ENCODE measurements at places on chromosomes 1 and 21. TPM values are rescaled to one million over a fixed set of nuclear protein-coding genes. Genes with fewer than 3 reads are reported as not detected.

DNA sequence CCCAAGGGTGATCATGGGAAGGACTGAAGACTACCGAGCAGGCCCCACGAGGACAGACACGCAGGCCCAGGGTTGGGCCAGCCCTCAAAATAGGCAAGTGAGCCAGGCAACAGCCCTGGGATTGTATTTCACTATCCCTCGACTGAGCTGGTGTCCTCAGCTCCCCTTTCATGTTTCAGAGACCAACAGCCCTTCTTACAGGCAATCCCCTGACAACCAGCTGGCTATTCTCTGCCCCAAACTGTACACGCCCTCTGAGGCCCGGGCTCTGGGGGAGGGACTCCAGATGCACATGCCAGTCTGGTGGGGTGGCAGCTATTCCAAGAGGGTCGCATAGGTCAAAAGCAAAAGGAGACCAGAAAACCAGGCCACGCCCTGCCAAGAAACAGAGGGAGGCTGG, 243.0 kb downstream of the TOMM20 start:
- DNase-seq = no peak
- H3K4me1 ChIP-seq = peaks cover 19% of the 10 kb centered on the region
- H3K36me3 ChIP-seq = no peaks in the 10 kb centered on the region
- H3K27ac ChIP-seq = peak overlapping the region; percentile 77
- H3K4me3 ChIP-seq = no peak overlapping the region

DNA sequence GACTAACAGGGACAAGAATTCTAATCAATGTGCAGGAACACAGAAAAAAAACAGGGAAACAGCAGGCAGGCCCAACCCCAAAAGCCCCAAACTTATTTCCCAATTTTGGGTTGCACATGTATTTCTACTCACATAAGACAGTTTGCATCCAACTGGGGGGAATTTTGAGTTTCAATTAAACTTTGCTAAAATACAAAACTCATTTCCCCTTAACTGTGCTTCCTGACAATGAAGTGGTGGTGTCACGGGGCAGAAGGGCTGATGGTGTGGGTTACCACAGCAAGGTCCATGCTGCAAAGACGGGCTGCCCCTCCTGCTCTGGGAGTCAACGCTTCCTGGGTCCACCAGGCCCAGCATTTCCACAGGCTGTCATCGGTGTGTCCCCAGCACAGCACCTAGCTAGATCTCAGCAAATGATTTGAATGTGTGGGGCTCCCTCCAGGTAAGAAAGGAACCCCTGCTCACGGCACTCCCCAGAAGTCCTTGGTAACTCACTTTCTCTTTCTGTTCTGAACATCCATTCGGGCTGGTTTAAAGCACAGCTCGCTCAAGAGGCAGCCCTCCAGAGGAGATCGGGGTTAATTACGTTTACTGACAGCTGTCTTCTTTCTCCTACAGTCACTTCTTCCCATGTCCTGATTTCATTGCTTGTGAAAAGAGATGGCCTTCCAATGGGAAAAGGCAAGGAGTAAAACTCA, 27.4 kb downstream of the HIVEP3 start:
- no peaks in the 10 kb centered on the region for H3K27me3 ChIP-seq
- peaks cover 25% of the 10 kb centered on the region for H3K4me1 ChIP-seq
- no peaks in the 10 kb centered on the region for H3K36me3 ChIP-seq
- peak overlapping the region; percentile 31 for H3K27ac ChIP-seq

- no peak overlapping the region for H3K27ac ChIP-seq
- DNase-seq = no peak
- H3K36me3 ChIP-seq = no peaks in the 10 kb centered on the region
- H3K27me3 ChIP-seq = no peaks in the 10 kb centered on the region
- no peaks in the 10 kb centered on the region for H3K4me1 ChIP-seq
- H3K4me3 ChIP-seq = no peak overlapping the region
These were observed 37.9 kb upstream of the DUSP10 start for GRCh38 chr1:221779771-221780170.

GRCh38 chr1:240021709-240022108, 70.0 kb upstream of the FMN2 start:
- H3K4me1 ChIP-seq = no peaks in the 10 kb centered on the region
- no peaks in the 10 kb centered on the region for H3K27me3 ChIP-seq
- no peak overlapping the region for H3K27ac ChIP-seq
- DNase-seq = no peak
- no peaks in the 10 kb centered on the region for H3K36me3 ChIP-seq
- no peak overlapping the region for H3K4me3 ChIP-seq

DNA sequence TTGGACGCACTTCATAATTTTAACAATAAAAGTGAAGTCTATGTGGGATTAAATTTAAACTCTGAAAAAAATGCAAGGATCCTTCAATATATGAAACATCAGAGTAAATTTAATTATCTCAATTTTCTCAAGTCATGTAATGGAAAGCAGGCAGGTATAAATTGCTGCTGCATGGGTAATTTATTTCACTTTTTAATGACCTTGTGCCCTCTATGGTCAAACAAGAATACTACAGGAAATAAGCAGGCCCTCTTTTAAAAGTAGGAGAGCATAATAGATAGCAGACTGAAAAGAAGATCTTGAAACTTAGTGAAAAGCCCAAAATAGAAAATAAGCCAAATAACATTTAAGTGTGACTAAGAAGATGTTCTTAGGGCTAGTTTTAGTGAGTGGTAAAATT, 22.9 kb downstream of the BCAS2 start:
- no peak overlapping the region for H3K27ac ChIP-seq
- no peaks in the 10 kb centered on the region for H3K27me3 ChIP-seq
- no peak for DNase-seq
- H3K4me1 ChIP-seq = no peaks in the 10 kb centered on the region
- H3K36me3 ChIP-seq = no peaks in the 10 kb centered on the region

- no peaks in the 10 kb centered on the region for H3K4me1 ChIP-seq
- no peaks in the 10 kb centered on the region for H3K27me3 ChIP-seq
- no peak within 1 kb of the TSS for H3K27ac ChIP-seq
- H3K36me3 ChIP-seq = no peaks in the 10 kb centered on the region
- H3K4me3 ChIP-seq = no peak within 1 kb of the TSS
These were observed at the start of gene CLCA1 for GRCh38 chr1:86468501-86468977. Gene CLCA1, plus strand, starts transcription at chr1:86468927. Its CDS starts 45 bp downstream, at chr1:86468972.

- peaks cover 75% of the 10 kb centered on the region for H3K4me1 ChIP-seq
- H3K4me3 ChIP-seq = no peak overlapping the region
- H3K27ac ChIP-seq = peak overlapping the region; percentile 77
- H3K27me3 ChIP-seq = no peaks in the 10 kb centered on the region
- H3K36me3 ChIP-seq = no peaks in the 10 kb centered on the region
These were observed 29.6 kb downstream of the VANGL1 start for GRCh38 chr1:115671176-115671934.

DNA sequence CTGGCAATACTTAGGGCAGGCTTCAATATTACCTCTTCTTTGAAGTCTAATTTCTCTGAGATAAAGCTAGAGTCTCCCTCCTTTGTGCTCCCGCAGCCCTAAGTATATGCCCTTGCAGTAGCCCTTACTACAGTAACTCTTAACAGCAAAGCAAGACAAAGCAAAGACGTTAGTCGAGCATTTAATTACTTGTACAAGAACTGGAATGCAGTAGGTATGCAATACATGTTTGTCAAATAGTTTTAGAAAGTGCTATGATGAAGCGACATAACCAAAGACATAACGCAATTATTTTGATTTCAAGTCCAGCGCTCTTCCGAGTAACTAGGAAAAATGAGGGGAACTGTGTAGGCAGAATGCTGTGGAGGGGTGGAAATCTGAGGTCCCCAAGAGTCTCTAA, 1.6 kb downstream of the P3H1 start:
- H3K27me3 ChIP-seq = no peaks in the 10 kb centered on the region
- peak overlapping the region; percentile 88 for H3K4me3 ChIP-seq
- H3K4me1 ChIP-seq = peaks cover 46% of the 10 kb centered on the region
- peaks cover 17% of the 10 kb centered on the region for H3K36me3 ChIP-seq

GRCh38 chr1:98732985-98733781, 71.7 kb downstream of the SNX7 start:
- H3K36me3 ChIP-seq = no peaks in the 10 kb centered on the region
- no peak overlapping the region for H3K27ac ChIP-seq
- no peaks in the 10 kb centered on the region for H3K27me3 ChIP-seq
- no peak overlapping the region for H3K4me3 ChIP-seq

DNA sequence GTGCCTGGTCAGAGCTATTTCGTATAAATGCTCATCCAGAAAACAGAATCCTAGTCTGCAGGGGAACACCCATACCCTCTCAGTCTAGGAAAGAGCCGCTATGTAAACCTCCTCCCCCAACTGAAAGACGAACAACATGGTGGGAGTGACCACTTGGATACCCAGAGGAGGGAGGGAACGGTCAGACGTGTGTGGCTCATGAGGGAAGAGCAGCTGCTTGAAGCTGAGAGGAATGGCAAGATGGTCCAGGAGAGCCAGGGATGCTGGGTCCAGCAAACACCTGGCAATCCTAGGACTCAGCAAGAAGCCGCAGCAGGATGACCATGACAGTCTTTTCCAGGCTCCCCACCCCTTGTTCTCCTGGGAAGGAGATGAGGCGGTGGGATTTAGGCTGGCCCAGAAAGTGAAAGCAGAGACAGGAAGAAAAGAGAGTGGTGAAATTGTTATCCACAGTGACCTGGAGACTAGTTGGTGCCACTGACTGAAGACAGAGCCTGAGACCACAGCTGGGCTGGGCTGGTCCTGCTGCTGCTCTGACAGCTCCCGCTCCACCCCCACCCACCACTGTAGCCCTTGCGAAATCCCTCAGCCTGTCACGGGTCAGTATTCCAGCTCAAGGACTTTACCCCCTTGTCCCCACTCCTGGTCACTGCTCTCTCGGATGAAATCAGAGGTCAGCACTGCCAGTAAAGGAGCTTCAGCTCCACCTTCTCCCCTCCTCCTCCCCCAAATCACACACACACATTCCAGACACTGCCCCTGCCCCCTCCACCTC, 3.6 kb downstream of the CERS2 start:
- peak overlapping the region; percentile 92 for H3K4me3 ChIP-seq
- no peaks in the 10 kb centered on the region for H3K27me3 ChIP-seq
- no peak for DNase-seq
- peaks cover 56% of the 10 kb centered on the region for H3K4me1 ChIP-seq

GRCh38 chr21:17051054-17051453, 461.8 kb upstream of the CXADR start:
- DNase-seq = no peak
- no peak overlapping the region for H3K4me3 ChIP-seq
- no peak overlapping the region for H3K27ac ChIP-seq
- no peaks in the 10 kb centered on the region for H3K4me1 ChIP-seq

DNA sequence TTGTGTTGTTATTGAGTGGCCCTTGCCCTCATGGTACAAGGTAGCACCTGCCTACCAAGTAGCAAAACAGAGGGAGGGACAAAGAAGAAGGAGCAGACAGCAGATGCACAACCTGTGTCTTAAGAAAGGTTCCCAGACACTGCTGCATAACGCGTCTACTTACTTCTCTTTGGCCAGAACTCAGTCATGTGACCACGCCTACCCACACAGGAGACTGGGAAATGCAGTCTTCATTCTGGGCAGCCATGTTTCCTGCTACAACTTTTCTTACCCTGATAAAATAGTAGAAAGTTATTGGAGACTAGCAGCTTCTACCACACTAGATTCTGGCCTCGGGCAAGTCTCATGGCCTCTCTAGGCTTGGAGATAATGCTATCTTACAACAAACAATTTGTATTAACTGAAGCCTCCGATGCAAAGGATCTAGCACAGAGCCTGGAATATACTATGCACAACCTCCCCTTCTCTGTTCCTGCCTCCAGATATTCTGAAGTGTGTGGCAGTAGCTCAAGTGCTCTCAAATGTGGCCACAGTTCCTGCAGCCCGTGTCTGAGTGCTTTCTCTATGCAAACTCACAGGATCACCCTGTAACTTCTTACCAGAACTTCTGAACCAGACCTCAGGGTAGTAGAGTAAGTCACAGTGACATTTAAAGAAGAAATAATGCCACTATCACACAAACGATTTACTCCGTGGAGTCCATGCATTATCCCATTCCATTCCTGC, 34.1 kb upstream of the BTG2 start:
- H3K4me1 ChIP-seq = peaks cover 55% of the 10 kb centered on the region
- no peaks in the 10 kb centered on the region for H3K27me3 ChIP-seq
- no peaks in the 10 kb centered on the region for H3K36me3 ChIP-seq
- H3K4me3 ChIP-seq = no peak overlapping the region
- no peak overlapping the region for H3K27ac ChIP-seq
- peak; percentile 94 for DNase-seq

DNA sequence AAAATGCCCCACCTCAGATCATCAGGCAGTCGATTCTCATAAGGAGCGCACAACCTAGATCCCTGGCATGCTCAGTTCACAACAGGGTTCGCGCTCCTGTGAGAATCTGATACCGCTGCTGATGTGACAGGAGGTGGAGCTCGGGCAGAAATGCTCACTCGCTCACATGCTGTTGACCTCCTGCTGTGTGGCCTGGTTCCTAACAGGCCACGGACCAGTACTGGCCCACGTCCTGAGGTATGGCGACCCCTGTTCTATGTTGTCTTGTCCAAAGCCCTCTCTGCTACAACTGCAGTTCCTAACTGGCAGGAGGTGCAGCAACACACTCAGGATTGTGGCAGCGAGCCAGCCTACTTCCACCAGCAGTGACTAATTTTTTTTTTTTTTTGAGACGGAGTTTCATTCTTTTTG, 70.6 kb downstream of the CLSTN1 start:
- peaks cover 15% of the 10 kb centered on the region for H3K36me3 ChIP-seq
- H3K27me3 ChIP-seq = no peaks in the 10 kb centered on the region
- no peak overlapping the region for H3K27ac ChIP-seq
- no peak overlapping the region for H3K4me3 ChIP-seq

- DNase-seq = no peak
- peaks cover 5% of the 10 kb centered on the region for H3K4me1 ChIP-seq
- no peak overlapping the region for H3K4me3 ChIP-seq
- no peak overlapping the region for H3K27ac ChIP-seq
These were observed 73.6 kb downstream of the TPR start for GRCh38 chr1:186301448-186301847.

DNA sequence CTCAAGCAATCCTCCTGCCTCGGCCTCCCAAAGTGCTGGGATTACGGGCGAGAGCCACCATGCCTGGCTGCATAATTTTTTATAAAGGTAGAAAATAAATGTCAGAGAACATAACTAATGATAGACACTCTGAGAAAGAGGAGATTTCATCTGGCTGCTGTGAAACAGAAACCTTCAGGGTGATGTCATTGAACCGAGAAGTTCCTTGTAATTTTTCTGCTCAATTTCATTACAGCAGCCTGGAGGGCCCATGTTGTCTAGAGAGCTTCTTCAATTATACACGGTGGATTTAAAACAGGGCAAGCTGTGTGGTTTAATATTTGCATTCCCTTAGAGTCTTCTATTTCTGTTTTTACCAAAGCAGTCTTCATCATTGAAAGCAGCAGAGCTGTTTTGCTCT, 64.3 kb upstream of the MORC3 start:
- no peak for DNase-seq
- H3K4me1 ChIP-seq = peaks cover 7% of the 10 kb centered on the region
- H3K4me3 ChIP-seq = no peak overlapping the region

DNA sequence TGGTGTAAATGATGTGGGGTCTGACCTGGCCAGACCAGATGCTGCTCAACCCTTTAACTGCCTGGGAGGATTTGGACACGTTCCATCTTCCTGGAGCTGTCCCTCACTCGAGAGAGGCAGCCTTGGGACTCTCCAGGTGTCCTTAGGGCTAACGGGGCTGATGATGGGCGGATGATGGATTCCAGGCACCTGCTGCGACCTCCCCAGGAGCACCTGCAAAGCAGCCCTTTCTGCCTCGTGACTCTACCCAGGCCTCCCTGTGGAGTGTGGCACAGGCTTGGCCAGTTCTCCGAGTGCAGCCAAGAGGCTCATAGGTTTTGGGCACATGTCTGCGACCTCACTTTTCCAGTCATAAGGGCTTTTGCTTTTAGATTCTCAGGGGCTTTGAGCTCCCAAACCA, 12.3 kb upstream of the TRIM17 start:
- no peak overlapping the region for H3K27ac ChIP-seq
- no peak for DNase-seq
- H3K36me3 ChIP-seq = no peaks in the 10 kb centered on the region

The LCE1A gene
- not detected for total RNA-seq

The BNIPL gene
- 0.17 TPM for total RNA-seq

The FAM110D gene
- 14.8 TPM for total RNA-seq

The CR1 gene
- 12.1 TPM for total RNA-seq

Measured in esophagus muscularis mucosa (tissue), 4 donors.